ENCODE measurements at places on chromosomes 1 and 21.

DNA sequence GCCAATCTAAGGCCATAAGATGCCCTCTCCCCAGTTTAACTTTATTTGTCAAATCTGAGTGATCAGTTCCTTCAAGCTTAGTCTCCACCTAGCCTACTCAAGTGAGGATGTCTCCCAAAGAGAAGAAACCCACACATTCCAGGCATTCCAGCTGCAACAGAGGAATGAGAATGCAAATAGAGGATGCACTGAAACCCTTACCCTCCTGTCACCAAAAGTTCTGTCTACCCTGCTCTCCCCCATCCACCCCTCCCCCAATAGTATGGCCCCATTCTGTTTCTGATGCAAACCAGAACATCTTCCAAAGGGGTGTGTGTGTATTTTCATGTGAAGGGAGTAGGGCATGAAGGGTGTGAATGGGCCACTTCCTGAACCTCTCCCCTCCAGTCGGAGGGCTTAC lies 3.0 kb downstream of the DUSP23 start:
- no peak for DNase-seq

- no peak for DNase-seq
Measured at GRCh38 chr1:203284411-203285123, 20.8 kb upstream of the BTG2 start.

GRCh38 chr1:226364901-226365565 lies 42.9 kb downstream of the PARP1 start:
- DNase-seq: no peak

- DNase-seq: no peak
Measured at GRCh38 chr1:101587741-101588140, 350.9 kb downstream of the S1PR1 start.

DNA sequence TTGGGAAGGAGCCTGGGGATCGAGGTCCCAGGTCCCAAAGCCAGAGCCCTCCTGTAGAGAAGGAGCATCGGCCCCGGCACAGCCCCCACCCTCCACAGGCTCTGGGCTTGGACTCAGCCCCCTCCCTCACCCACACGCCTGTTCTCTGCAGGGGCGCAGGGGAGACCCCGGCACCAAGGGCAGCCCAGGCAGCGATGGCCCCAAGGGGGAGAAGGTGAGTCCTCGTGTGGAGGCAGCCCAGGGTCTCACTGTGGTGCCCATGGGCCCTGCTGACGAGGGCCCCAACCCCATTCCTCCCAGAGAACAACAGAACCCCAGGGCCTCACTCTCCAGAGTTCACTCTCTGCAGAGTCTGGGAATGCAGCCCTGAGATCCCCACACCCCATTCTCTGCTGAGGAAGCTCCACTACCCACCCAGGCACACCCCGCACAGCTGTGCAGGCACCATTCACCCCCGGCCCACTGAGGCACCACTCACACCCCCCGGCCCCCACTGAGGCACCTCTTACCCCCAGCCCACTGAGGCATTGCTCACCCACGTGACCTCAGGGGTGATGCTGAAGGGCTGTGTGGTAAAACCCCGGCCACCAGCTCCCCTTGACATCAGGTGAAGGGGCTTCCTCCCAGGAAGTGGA lies 21.8 kb downstream of the COL6A2 start:
- DNase-seq: no peak

GRCh38 chr1:203796236-203796605 lies 798 bp downstream of the ZBED6 start:
- DNase-seq: peak; percentile 43

- DNase-seq: no peak
Measured at GRCh38 chr1:82893712-82894470, 1093.2 kb downstream of the ADGRL2 start.

- peak; percentile 49 for DNase-seq
Measured at GRCh38 chr1:151458802-151459330, 428 bp downstream of the POGZ start.

DNA sequence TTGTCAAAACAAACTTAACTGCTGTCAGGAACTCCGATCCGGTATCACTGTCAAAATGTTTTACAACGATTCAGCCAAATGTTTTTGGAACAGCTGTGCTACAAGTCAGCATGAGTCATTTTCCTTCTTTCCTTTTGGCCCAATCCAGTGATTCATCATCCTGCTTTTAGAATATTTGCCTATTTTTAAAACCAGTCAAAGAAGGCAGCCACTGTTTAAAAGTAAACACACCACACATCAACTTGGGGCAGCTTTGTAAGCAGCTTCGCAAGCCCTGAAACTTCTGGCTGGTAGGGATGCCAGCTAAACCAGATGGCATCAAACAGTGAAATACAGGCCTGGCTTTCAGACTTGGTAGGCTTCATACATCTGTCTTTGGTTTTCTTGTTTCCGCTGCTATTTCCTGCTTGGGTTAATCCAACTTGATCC lies 14.9 kb downstream of the MAP3K7CL start:
- DNase-seq: no peak

DNA sequence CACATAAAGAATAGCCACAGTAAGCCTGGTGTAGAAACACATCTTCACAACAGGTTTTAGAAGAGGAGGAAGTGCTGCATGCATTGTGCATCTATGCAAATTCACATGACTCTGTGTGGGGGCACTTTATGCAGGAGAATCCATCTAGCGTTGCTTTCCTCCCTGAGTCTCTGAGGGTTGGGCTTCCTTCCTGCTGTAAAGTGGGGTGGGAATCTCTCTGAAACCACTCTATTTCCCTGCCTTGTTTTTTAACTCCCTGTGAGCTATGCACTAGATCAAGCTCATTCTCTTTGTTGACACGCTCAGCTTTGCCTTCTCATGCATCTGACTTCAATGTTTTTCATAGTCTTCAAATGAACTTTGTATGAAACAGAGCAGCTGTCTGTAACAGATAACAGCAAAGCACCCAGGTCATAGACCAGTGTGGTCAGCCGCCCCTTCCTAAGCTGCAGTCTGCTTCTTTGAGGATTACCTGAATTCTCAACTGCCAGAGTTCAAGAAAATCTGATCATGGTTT lies 102.7 kb upstream of the DPH5 start:
- peak; percentile 80 for DNase-seq

- no peak for DNase-seq
Measured at GRCh38 chr21:34221331-34222030, 142.3 kb upstream of the KCNE2 start.

- DNase-seq: no peak
Measured at GRCh38 chr1:231188072-231188471, 26.2 kb downstream of the TRIM67 start.

GRCh38 chr1:195335541-195335940 lies 1272.7 kb downstream of the KCNT2 start:
- DNase-seq: no peak

DNA sequence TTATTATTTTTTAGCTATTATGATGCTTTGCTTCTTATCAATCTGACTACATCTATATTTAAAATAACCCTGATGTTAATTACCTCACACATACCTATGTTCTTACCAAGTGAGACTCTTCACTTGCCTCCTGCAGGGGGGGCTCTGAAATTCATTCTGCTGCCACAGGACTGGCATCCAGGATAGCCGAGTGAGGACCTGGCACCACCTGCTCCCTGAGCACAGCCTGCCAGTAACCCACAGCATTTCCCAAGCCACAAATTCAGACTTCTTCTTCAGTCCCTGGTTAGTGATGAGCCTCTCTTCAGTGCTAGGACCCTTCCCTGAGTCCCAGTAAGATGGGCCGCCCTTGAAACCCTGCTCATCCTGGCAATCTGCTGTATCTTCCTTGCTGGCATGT lies 296.5 kb upstream of the PLXNA2 start:
- no peak for DNase-seq

DNA sequence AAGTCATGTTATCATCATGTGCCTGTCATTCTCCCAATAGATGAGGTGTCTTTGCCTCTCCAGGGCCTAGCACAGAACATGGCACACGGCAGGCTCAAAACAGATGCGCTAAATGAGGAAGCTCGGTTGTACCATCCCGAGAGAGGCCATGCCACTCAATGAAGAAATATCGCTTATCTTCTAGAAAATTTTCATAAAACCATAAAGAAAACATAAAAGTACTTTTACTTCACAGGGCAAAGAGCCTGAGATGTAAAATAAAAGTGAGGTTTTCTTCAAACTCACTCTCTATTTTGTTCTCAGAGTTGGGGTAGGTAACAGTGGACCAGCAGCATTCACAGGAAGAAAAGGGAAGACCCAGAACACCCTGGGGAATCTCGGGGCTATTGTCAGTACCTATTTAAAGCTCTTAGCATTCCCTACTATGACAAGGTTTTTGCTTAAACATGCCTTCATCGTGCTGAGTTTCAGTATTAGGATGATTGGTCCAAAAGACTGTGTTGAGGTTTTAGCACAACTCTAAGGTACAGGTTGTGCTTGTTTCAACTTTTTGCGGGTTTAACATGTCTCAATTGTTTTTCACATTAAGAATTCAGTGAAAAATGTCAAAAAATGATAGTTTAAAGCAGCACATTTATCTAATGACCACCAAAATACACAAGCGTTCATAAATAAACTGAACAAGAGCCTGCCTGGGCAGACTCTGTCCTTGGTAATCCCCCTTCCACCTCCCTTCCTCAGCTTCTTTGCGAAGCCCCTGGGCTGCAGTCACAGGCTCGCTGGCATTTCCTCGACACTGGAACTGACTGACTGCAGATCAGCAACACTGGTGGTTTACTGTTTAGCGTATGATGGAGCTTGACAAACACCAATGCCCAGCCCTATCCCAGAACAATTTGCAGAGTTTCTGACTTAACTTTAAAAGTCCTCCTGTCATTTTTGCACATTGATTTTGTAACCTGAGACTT lies 55.6 kb downstream of the COQ8A start:
- no peak for DNase-seq

DNA sequence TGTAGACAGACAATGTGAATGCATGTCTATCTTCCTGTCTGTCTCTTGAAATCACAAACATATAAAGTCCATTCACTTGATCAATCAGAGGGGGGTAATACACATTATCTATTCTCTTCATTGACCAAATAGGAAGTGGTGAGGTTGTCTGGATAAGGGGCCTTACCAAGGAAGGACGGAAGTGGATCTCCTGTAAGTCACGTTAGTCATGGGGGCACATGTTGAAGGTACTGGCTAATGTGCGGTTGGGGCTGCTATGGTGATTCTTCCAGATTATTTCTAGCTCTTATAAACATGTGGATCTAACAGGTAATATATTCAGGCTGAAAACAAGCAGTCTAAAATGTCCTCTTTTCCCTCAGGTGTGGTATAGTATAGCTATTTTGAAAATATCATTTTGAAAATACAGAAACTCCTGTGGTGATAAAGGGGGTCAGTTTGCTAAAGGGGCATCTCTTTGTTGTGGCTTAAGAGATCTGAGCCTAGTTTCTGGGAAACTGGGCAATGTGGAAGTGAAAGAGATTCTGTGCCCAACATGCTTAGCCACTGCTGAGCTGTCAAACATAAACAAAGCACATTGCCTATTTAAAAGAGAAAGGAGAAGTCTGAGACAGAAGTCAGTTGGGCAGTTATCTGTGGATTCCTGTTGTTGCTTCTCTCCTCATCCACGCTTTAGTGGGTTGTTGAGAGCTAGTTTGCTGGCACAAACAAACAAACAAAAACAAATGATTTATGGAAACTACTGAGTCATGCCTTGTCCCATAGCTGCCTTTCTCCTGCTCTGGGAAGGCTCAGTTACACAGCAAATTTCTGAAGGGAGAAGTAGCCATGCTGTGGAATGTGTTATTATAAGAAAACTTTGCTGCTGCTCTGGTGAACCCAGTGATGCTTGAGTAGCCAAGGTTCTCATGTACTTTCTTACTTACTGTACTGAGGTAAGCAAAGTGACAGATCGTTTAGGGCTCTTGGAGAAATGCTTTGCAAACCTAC lies 166.9 kb downstream of the HLX start:
- DNase-seq: peak; percentile 78

GRCh38 chr1:43349594-43350306 lies 9.0 kb upstream of the CDC20 start:
- no peak for DNase-seq

DNA sequence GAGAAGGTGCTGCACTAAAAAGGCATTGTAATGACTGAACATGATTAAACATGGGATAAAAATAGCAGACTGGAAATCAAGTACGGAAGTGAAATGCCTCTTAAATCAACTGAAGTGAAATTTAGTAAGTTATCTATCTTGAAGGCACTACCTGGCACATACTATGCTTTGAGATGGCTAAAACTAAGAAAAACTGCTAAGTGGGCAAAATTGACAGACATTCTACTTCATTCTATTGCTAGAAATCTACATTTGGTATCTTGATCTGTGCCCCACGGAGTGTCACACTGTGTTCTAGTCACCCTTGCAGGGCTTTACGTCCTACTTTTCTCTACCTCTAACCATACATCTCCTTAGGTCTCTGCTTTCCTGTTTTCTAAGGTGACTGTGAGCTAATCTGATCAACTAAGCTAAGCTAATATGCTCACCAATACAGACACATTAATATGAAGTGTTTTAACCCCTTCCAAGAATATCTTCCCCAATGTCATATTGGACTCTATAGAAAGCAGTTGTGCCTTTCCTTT lies 4.1 kb downstream of the PDC start:
- no peak for DNase-seq

GRCh38 chr1:211643324-211644212 lies 31.9 kb downstream of the NEK2 start:
- no peak for DNase-seq

DNA sequence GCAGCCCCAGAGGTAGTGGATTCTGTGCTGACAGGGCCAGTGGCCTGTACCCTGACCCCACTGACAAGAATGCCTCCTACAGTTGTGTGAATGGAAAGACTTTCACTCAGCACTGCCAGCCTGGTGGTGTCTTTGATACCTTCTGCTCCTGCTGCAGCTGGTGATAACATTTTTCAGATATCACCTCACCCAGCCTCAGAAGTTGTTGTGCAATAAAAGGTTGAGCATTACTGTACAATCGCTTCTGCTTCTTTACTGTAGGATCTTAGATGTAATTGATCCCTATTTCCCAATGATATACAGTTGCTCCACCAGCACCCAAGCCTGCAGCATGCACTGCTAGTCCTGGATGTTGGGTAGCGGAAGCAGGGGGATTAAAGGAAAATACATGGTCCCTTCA lies 4.8 kb upstream of the CHIA start:
- no peak for DNase-seq

DNA sequence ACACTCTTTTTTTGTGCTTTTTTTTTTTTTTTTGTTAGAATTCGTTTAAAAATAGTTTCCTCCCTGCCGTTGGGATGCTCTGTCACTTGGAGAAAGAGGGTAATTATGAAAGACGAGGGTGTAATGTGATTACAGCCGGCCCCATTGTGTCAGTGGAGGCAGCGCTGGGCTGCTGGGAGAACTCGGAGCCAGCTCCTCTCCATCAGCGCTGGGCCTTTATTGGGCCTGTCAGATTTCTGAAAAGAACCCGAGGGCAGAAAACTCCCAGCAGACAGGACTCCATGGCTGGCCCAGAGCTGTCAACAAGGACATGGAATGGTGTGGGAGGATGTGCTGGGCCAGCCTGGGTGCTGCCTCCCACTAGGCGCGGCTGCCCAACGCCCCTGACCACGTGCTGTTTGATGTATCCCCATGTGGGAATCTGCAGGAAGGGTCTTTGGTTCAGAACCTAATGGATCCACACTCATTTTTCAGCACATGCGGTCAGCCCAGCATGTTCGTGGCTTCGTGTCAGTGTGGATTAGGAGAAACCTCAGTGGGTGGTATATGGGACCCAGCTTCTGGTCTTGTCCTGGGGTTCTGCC lies 222.6 kb upstream of the KIAA0040 start:
- no peak for DNase-seq
